ENCODE measurements at places on chromosomes 2 and 18.

DNA sequence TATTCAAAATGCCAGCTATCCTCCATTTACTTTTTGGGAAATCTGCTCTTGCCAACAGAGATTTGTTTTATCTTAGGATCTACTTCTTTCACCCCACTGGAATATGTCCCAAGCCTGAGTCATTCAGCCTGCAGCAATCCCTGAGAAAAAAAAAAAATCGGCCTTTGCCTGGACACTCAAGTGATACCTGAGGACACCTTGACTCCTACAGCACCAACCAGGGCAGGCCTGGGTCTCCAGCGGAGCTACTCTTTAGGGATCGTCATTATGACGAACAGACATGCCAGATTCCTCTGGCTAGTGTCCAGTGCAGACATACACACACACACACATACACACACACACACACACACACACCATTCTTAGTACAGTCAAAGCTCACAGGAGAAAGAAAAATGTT is 2.2 kb upstream of the UGT1A6 start:
- DNase-seq = no peak

GRCh38 chr2:38748391-38748790 is 2.8 kb downstream of the SRSF7 start:
- DNase-seq = no peak

- no peak for DNase-seq
Measured at GRCh38 chr2:127080226-127080937, 26.6 kb downstream of the BIN1 start.

GRCh38 chr2:135844301-135844895 is 7.4 kb upstream of the LCT start:
- DNase-seq = no peak

- no peak for DNase-seq
Measured at GRCh38 chr2:157820193-157820592, 55.9 kb downstream of the ACVR1 start.

GRCh38 chr18:62651276-62652056 is 63.9 kb upstream of the PHLPP1 start:
- DNase-seq = no peak

DNA sequence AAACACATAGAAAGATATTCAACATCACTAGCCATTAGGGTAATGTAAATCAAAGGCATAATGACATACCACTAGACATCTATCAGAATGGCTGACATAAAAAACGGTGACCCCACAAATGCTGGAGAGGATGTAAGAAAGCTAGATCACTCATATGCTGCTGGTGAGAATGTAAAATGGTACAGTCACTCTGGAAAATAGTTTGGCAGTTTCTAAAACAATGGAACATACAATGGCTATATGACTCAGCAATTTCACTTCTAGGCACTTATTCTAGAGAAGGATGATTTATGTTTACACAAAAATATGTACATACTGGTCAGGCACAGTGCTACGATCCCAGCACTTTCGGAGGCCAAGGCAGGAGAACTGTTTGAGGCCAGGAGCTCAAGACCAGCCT is 87.3 kb downstream of the COLEC12 start:
- no peak for DNase-seq

GRCh38 chr2:7882296-7882695 is 799.6 kb upstream of the ID2 start:
- no peak for DNase-seq

GRCh38 chr2:26769089-26769761 is 5.1 kb downstream of the SLC35F6 start:
- no peak for DNase-seq

GRCh38 chr2:43368483-43369385 is 142.3 kb upstream of the ZFP36L2 start:
- no peak for DNase-seq

GRCh38 chr2:106280722-106281446 is 86.8 kb upstream of the UXS1 start:
- DNase-seq = no peak

DNA sequence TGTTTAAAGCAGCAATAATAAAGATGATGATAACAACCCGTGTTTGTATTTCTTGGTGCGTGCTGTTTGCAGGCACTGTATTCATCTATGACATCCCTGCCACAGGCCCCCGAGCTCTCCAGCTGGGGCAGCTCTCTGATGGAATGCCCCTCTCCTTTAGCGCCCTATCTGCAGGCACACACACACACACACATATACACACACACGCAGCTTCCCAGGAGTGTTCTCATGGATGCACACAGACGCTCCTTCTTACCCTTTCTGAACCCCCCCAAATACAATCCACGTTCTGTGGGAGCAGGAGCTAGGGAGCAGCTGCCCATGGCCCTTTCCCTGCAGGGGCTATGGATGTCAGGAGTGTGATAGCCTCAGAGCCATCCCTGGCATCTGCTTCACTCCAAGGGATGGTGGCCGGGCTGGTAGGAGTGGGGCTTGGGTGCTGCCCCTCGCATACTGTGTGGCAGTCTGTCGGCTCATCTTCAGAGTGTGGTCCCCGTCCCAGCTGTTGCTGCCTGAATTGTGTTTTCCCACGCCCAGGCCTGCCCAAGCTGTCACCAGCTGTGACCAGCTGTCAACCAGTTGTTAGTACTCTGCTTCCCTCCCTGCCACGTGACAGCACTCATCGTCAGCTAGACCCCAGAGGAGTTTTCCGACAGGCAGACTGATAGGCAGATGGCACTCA is 50.8 kb upstream of the MYCN start:
- DNase-seq = no peak
